ENCODE measurements at places on chromosomes 7 and 10.

DNA sequence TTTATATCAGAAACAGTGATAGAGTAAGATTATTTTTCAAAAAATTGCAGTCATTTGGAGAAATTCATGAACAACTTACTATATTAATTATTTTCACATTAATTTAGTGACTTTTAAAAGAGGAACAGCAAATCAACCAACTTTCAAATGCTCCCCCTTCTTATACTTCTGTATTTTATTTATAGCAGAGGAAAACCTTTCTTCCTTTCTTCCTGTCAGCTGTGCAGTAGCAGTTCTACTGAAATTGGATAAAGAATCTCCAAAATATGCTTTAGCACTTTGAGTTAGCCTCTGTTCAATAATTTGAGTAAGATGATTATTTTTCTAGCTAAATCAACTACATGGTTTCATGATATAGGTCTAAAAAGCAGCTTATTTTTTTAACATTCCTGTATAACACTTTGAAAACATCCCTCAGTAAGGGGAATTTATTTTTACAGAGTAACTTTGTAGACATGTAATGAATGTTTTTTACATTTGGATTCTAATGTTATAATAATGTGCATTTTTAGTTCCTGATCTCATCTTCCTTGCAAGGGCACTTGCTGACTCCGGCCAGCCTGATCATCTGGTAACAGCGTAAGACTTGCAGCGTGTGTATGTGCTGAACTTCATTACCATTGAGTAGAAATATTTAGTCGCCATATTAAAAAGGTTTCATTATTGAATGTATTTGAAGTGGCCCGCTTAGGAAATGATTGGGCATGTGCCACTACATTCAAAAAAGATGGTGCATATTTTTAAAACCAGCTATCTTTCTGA, 158.3 kb upstream of the HDAC9 start:
- DNase-seq, result no peak

GRCh38 chr7:20407585-20408466, 77.1 kb downstream of the ITGB8 start:
- no peak for DNase-seq

DNA sequence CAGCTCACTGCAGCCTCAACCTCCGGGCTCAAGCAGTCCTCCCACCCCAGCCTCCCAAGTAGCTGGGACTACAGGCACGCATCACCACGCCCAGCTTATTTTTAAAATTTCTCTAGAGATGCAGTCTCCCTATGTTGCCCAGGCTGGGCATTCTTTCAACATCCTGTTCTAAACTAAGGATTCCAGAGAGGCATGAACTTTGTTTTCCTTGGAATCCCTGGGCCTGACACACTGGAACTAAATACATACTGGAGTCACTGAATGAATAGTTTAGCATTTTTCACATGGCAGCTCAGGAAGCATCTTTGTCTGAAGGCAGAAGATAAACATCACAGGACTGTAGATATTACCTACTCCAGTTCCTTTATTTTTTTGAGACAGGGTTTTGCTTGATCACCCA, 108.7 kb downstream of the ITIH5 start:
- no peak for DNase-seq

DNA sequence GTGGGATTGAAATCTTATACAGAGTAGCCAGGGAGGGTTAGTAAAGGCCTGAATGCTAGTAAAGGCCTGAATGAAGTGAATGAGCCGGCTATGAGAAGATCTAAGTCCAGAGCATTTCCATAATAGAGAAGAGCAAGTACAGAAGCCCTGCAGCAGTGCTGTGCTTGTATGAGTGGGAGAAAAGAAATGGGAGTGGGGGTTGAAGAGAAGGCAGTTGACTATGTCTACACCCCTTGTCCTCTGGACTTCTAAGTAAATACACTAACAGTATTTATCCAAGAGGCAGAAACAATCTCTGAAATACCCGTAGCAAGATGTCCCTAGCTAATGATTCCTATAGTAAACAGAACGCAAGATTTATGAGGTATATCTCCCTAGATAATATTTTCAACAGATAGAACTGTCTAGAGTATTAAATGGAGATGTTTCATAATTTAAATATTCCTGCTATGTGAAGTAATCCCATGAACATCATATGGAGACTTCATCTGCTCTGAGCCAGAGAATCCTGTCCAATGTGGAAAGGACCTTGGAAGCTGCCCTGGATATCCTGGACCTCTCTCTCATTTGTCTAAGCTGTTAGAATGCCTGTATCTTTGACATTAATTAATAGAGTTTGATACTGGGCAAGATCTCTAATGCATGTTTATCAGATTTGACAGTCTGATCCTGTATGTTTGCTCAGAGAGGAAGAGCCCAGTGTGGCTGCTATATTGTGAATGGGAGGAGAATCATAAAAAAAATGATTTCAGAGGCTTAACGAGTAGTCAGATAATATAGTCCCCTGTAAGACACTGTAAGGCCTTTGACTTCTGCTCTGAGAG, 171.6 kb downstream of the LRRN3 start:
- DNase-seq, result no peak

- DNase-seq, result no peak
These were observed 58.7 kb upstream of the GDF10 start for GRCh38 chr10:47241256-47241655.

- DNase-seq, result no peak
These were observed 121.2 kb upstream of the PRKCQ start for GRCh38 chr10:6701289-6701688.

Data from AG09319 (cell line).